Astrocyte of the spinal cord (primary cell): ENCODE measurements at places on chromosomes 4 and X.

DNA sequence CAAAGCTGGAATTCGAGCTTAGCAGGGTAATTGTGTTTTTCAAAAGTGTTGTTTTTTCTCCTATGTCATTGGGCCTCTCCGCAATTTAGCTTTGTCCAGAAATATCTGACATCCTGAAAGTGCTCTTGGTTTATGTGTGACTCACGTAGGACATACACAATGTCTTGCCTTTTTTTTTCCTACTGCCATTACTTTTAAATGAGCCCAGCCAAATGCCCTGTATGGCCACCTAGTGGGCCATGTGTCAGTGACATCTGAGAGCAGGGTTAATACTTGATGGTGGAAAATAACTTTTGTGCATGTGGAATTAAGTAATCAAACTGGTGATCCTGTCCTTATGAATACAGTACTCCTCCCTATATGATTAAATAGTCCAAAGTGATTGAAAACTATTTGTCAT, 1411.1 kb upstream of the TENM3 start:
- no peak for DNase-seq

DNA sequence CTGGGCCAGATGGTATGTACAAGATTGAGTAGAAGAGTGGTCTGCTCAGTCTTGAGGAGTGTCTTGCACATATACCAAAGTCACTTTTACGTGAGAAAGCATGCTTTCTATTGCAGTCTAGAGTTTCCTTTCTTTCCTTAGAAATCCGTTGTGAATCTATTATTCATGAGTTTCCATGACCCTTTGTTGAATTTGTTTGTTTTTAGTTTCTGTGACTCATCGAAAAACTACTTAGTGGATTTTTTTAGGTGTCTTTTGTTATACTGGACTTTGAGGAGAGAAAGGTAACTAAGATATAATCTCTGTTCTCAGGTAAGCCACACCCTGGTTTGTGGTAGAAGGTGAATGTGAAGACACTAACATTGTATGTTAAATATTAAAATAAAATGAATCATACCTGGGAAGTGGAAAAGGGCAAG, 23.0 kb downstream of the GALNT7 start:
- DNase-seq: peak; percentile 56

GRCh38 chr4:4867375-4868039, 8.0 kb downstream of the MSX1 start:
- peak; percentile 58 for DNase-seq

DNA sequence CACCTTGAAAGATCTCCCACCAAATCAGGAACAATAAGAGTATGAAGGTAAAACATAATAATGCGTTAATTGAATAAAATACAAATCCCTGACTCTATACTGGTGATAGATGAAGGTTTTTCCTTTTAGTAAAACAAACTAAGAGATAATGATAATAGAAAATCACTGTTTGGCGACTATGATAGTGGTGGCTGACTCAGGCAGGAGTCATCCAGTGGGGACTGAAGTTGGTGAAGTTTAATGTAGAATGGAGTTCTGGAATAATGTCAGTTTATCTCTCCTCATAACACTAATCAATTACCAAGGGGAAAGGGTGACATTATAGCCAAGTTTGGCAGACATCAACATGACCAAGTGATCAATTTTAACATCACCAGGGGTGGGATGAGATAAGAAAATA, 21.3 kb downstream of the ABCG2 start:
- peak; percentile 38 for DNase-seq

DNA sequence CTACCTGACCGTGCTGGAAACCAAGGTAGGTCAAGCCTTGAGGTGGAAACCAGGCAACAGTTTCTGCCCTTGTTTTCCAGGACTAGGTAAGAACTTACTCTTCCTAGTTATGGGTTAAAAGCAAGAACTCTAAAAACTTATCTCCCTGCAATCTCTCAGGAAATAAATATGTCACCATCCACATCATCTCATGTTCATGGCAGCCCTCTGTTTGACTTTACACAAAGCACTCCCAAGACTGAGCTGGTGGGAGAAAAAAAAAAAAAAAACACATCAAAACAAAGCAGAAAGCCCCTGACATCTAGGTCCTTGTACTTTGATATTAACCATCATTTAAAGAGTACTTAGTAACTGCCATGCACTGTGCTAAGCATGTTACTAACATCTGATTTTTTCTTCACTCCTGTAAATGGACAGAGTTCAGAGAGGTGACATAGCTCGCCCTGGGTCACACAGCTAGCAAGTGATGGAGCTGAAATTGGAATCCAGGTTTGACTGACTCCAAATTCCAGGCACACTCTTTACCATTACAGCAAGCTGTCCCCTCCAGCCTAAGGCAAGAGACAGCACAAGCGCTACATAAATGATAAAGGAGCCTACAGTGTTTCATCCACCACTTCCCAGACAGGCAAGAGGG, 102.8 kb upstream of the NOCT start:
- no peak for DNase-seq

DNA sequence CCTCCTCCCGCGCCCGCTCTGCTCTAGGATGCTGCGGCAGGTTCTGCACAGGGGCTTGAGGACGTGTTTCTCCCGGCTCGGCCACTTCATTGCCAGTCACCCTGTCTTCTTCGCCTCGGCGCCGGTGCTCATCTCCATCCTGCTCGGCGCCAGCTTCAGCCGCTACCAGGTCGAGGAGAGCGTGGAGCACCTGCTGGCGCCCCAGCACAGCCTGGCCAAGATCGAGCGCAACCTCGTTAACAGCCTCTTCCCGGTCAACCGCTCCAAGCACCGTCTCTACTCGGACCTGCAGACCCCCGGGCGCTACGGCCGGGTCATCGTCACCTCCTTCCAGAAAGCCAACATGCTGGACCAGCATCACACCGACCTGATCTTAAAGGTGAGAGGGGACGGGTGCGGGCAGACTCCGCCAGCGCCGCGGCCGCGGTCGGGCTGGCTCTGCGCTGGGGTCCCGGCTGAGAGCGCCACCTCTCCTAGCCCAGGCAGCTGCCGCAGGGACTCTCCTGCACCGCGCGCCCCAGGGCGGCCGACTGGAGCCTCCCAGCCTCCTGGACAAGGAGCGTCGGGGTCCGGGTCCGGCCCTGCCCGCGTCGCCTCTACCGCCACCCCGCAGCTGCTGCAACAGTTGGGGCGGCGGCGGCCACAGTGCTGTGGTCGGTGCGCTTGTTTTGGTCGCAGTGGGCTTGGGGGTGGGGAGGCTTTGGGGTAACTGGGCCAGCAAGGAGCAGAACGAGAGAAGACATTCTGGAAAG, at the start of gene PTCHD1:
TSS of gene PTCHD1 (plus strand) at position 2 of the 752 bp plus-strand sequence. CDS start at position 29, 27 bp downstream.
- no peak for DNase-seq

GRCh38 chr4:62940229-62940628, 1469.0 kb downstream of the TECRL start:
- no peak for DNase-seq

DNA sequence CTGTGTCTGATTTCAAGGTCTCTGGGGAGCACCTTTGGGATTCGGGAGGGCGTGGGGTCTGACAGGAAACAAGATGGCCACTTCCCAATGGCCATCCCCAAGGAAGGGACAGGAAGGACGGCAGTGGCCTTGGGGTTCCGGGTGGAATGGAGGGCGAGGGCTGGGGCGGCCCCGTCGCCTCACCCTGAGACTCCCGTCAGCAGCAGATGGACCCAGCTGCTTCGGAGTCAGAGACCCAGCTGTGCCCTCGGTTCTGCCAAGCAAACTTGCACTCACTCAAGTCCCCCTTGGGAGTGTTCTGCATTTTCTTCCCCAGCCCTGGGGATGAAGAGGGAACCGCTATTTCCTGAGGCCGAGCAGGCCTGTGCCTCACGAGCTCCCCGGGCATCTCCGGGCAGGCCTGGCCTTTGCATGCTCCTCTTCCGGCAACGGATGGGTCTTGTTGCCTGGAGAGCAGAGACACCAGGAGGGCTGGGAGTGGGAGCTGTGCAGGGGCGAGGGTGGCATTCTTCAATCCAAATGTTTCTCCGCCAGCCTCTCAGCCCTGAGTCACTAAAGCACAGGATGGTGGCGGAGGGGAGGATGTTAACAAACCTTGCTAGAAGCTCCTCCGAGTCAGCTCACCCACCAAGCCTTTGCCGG, 6.8 kb upstream of the DUSP9 start:
- DNase-seq: no peak

GRCh38 chrX:23292988-23293651, 41.5 kb upstream of the PTCHD1 start:
- peak; percentile 62 for DNase-seq

DNA sequence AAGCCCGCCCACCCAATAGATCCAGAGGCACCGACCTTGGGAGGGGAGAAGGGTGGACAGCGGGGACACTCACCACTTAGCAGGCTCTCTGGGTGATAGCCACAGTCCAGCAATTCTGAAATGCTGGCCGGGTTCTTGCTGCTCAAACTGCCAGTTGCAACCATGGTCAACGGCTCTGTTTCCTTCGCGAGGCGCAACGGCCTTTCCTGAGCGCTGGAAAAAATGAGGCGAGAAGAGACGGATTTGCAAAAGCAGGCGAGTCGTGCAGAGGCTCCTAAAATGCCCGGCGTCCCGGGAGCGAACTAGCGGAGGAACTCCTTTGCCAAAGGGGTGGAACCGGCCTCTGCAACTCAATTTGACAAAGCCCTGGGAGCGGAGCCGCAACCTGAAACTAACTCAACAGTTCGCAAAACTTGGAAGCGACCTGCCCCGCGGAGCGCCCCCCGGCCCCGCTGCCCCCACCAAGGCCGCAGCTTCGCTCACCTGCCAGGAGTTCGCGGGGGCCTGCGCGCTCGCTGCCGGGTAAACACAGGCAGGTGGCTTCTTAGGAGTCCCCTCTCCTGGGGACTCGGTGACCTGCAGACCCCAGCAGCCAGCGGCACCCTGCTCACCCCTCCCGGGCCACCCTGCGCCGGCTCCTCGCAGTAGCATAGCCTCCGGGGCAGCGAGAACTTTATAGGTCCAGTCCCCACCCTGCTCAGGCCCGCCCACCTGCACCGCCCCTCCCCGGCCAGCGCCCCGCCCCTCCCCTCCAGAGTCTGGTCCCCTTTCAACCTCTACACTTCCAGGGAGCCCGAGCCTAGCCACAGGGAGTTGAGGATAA, at the start of gene DDIT4L:
TSS of gene DDIT4L (minus strand) at position 649 of the 823 bp plus-strand sequence. CDS start at position 164, 485 bp downstream.
- peak; percentile 36 for DNase-seq

DNA sequence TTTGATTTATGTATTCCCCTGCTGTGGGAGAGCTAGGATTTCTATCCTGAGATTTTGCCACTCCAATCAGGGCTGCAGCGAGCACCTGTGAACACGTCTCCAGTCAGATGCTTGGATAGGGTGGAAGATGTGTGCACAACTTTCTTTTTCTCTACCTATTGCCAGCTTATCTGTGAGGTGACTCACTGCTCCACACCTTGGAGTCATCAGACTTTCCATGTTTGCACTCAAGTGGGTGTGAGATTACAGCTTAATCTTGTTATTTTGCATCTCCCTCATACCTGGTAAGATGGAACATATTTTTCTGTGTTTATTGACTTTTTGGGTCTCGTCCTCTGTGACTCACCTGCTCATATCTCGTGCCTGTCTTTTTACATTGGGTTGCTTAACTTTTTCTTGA, 32.2 kb downstream of the PSAPL1 start:
- DNase-seq: no peak

DNA sequence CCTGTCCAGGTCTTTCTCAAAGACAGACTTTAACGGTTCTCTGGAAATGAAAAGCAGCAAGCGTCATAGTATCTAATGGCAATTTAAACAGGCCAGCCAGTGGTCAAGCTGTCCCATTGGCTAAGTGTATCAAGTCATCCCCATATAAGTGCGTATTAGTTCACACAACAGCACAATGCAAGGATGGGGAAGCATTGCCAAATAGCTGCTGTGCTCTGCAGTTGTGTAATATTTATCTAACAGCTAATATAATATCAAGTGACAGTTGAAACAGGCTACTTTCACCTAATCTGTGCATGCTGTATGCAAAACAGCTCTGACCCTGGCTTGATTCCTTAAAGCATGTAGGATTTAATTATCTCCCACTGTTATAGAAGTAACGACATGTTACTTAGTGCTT, 134.8 kb upstream of the PPARGC1A start:
- no peak for DNase-seq

DNA sequence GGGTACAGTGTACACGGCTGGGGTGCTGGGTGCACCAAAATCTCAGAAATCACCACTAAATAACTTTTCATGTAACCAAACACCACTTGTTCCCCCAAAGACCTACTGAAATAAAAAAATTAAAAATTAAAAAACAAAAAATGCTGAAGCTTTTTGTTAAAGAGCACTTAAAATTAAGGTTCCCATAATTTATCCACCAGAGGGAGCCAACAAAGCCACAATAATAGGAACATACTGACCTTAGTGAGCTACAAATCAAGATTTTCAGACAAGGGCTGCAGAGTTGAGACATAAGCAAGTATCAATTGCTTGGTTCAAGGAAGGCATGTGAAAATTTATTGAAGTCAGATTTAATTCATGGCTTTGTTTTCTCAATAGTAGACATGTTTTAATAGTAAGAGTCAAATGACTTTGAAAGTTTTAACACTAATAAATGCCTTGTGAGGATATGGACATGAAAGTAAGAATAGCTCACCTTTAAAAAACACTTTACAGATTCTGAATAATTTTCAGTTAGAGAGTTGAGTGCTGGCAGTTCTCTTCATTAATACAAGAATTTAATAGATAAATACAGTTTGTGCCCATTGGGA, 43.0 kb upstream of the SCOC start:
- peak; percentile 59 for DNase-seq

DNA sequence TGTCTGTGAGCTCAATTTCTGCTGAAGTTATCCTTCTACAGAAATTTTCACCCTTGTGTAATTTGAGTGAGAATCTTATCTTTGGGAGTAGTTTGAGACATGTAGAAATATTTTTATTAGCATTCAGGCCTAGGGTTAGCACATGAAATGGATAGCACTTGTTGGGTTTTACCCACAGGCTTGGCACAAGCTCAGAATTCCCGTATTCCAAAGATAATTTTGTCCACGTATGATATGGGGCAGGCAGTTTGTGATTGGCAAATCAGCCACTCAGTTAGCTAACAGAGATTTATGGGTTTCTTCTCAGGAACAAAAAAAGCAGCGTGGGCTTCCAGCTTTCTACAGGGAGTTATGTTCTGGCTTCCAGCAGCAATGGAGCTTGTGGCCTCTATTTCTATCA, 117.9 kb upstream of the DCAF8L1 start:
- DNase-seq: no peak

DNA sequence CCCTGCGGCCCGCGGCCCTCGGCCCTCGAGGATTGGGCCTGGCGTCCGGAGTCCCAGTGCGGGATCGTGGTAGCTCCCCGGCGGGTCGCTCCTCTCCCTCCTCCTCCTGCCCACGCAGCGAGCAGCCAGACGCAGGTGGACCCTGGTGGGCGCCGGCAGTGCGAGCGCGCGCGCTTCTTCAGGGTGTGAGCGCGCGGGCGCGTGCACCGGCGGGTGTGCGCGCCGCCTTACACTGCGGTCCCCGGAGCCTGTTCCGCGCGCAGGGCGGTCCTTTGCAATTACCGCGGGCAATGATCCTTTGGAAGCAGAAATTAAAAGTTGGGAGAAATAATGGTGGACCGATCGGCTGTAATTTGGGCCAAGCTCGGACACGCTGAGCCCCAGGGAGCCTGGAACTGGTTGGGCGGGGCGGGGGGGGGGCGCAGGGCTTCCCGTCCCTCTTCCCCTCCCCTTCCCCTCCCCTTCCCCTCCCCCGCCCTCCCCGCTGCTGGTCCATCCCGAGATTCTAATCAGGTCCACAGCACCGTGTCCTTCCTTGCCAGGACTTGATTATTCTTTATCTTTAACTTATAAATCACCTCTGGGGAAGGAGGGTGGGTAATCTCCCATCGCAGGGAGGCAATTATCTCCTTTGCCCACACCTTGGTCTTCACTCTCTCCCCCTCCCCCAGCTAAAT, 1.6 kb upstream of the NKX1-1 start:
- no peak for DNase-seq
